Sciatic nerve (tissue), 2 donors: ENCODE measurements at places on chromosomes 2 and 18.

DNA sequence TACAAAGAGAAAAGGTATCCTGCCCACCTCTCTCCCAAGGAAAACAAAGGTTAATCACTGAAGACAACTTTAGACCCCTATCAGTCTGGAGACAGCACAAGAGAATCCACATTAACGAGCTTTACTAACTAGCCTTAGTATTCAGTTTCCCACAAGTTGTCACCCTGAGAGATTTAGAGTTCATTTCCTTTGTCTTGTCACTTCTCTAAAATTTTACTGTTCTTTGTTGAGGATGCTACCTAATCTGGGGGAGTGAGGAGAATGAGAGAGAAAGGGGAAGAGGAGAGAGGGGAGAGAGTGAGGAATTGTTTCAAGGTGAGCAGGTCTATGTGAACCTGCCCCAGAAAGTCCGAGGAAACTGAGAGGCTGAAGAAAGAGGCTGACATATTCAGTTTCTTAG, 28.4 kb downstream of the C2orf76 start:
- DNase-seq, result no peak

DNA sequence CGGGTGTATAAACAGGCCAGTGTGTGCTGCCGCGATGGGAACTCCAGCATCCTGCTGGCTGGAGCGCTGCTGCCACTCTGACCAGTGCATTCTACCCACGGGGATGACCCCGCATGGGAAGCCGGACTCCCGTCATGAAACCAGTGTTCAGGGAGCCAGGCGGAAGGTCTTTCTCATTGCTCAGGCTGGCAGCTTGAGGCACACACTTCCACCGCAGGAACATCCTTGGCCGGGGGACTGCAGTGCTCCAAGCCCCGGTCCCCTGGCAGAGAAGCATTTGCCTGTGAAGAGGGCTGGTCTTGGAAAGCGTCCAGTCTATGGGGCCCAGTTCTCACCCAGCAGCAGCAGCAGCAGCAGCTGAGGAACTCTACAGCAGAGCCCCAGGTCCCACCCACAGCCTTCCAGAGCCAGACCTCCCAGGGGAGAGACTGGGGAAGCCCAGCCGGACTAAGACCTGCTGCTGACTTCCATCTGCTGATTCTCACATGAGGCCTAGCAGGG, 235.9 kb downstream of the KLHL29 start:
- no peak for DNase-seq

- DNase-seq, result no peak
These were observed 48.9 kb upstream of the LRP1B start for GRCh38 chr2:142179686-142180085.

DNA sequence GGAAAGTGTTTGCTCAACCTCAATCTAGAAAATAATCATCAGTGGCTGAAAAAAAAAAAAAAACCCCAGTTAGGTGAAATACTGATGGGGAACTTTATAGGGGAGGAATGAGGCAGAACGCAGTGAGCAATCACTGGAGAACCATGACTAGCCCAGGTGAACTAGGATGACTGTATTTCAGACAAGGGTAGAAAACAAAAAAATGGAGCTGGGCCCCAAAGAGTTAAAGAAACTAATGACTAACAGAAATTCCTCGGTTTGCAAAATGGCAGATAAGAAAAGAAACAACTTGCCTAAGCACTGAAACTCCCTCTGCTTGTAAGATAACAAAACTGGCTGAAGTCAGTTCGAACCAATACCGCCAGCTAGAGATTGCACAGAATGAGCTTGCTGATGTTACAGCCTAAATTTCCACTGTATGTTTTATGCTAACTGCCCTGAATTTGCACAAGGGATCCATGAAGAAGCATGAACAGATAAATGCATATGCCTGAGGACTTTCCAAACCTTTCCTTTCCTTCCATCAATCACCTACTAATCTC, 245.9 kb downstream of the METTL4 start:
- DNase-seq, result no peak
